ENCODE measurements at places on chromosomes 1 and 21.

GRCh38 chr21:45362077-45362747 is 42.8 kb upstream of the COL18A1 start:
- DNase-seq = no peak

- DNase-seq = no peak
Observed at GRCh38 chr1:7719468-7720094, 51.5 kb upstream of the VAMP3 start.

DNA sequence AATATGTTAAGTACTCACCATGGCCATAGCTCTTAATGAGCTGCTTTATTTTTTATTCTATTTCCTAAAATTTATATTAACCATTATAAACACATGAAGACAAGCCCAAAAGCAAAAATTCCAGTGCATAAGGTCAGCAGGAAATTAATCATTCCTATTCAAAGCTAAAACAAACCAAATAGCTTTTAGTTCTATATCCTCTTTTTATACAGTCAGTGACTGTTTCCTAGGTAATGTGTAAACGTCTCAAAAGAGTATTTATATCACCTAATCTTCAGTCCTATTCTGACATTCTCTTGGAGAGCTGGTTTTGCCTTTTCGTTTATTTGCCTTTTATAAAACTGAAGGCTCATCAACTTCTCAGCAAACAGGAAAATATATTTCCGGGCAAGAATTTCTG is 4.2 kb downstream of the GOLPH3L start:
- no peak for DNase-seq

DNA sequence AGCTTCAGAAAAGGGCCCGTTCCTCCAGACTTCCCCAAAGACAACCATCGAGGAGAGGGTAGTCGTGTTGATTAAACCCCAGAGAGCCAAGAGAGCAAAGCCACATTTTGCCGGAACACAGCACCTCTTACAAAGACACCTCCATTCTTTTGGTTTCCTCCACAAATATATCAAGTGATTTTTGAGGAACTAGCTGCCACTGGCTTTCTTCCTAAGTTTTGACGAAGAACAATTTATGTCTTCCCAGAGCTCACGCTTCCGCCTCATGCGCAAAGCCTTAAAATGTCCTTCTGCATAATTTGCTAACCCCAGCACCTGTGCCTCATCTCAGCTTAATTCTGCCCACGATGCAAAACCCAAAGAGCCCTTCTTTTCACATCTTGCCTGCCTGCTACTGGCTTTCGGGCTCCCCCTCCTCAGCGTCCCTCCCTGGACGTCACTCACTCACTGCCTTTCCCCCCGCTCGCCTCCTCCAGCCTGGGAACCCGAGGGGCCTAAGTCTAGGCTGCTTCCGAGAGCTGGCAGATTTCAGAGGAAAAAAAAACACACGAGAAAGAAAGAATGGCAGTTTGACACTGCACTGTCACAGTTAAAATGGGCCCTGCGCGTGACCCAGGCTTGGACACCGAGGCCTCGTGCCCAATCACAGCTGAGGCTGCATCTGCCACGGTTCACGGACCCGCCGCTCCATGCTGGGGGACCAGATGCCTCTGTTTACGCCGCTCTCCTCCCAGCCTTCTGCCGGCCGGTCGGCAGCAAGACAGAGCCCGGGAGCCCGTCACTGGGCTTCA is 77.6 kb upstream of the IFNAR2 start:
- no peak for DNase-seq

DNA sequence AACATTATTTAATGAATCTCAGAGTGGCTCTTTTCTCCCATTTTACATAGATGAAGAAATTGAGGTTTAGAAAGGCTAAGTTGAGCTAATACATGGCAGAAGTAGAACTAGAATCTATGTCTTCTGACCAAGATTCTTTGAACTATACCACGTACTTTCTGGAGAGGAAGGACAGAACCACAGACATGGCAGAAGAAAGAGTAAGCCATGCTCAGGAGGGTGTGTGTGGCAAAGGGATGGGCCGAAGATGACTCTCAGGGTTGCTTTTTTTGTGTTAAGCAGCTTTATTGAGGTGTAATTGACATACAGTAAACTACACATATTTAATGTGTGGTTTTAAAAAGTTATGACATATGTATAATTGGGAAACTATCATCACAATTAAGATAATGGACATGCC is 69.5 kb downstream of the PEX14 start:
- no peak for DNase-seq

GRCh38 chr1:72051538-72051937 is 230.8 kb downstream of the NEGR1 start:
- DNase-seq = no peak

GRCh38 chr21:22209304-22209700 is 1211.1 kb downstream of the NCAM2 start:
- no peak for DNase-seq

DNA sequence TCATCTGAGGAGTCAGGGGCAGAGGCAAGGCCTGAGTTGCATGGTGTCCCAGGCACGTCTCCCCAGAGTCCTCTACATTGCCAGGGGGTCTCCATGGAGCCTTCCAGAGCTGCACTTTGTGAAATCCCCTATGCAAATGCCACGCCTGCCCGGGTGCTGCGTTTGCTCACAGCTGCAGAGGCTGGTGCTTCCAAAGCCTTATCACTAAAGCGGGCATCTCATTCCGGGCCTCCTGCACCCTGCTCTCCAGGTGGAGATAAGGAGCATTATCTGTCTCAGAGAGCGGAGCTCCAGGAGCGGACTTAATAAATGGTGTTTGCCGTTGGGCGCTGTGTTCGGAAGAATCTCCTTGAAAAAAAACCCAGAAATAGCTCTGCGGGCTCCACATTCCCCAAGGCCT is 25.9 kb upstream of the ACTL8 start:
- no peak for DNase-seq

GRCh38 chr21:33657124-33657820 is 15.0 kb downstream of the ITSN1 start:
- no peak for DNase-seq

- DNase-seq = no peak
Observed at GRCh38 chr21:41875086-41875485, 4.1 kb downstream of the PRDM15 start.

DNA sequence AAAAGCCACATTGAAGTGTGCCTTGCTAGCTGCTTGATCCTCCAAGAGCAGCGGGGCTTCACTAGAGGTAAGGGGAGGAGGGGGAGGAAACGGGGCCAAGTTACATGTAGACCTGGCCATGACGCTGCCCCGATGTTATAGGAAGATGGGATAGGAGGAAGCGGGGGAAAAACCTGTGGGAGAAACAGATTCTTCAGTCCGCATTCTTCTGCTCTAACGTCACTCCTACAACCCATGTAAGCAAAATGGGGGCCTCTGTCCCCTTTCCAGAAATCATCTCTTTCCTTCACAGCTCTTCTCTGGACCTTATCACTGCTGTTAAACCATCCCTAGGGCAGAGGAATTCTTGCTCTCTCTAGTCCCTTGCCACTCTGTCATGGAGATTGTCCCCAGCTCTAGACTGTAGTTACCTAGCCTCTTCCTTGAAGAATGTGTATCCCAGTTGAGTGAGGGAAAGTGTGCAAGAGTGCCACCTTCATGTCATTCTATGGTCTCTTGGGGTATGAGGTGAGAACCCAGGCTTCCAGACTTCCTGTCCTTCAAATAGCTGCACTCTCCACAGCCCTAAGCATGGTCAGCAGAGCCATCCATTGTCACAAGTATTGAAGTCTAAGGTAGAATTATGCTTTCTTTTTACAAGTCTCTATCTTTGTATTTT is 11.4 kb downstream of the PLEKHO1 start:
- DNase-seq = no peak

DNA sequence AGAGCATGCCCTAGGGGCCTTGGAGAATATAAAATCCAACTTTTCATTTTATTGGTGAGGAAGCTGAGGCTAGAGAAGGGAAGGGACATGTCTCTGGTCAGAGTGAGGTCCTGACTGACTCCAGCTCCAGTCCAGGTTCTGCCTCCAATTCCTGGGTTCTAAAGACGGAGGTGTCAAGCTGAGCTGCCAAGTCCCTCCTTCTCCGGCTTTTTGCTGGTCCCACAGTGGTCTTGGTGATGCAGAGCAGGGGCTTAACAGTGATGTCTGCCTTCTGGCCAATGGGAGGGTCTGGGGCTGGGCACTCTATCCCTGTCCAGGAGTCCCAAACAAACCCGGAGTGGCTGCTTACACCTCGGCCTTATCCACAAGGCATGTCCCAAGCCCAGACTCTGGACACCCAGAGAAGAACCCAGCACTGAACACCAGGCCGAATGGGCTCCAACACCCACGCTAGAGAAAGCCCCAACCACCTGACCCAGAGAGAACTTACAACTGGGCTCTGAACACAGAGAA is 104.8 kb downstream of the EBNA1BP2 start:
- DNase-seq = no peak

- DNase-seq = no peak
Observed at GRCh38 chr1:99672530-99673213, 26.8 kb downstream of the PALMD start.

- no peak for DNase-seq
Observed at GRCh38 chr1:180862305-180862704, 50.4 kb upstream of the KIAA1614 start.

- DNase-seq = no peak
Observed at GRCh38 chr1:39391691-39392679, 99.5 kb upstream of the BMP8A start.

- no peak for DNase-seq
Observed at GRCh38 chr1:51463561-51463960, 55.5 kb downstream of the EPS15 start.

DNA sequence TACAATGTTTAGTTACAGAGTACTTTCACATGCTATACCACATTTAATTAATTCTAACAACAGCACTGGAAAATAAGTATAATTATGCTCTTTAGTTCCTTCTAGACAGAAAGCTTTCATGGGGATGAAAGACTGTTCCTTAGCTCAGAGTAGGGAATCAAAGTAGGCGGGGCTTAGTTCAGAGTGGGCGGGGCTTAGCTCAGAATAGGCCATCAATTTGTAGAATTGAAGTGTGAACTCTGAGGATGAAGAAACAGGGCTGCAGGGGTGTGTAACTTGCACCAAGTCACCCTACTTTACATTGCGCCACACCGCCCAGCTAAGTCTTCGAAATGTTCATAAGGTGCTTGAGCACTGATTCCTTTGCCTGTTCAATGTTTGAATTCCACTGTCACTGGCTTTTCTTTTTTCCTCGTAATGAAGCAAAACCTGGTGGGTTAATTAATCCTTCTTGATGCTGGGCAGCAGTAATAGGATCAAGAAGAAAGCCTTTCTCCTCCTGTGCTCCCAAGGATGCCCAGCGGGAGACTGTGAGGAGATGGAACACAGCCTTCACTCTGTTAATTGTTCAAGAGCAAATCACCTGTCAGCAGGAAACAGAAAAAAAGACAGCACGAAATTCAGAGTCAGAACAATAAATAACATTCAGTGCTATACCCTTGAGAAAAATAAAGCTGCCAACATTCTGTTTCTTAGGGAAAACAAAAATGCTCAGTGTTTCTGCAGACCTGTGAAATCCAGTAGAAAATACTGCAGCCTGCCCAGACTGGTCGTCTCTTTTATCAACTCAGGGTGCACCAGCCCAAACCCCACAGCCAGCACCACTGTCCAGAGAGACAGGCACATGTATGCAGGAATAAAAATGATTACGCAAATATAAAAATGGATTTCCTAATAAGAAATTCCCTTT is 66.5 kb upstream of the CAMK1G start:
- DNase-seq = no peak

DNA sequence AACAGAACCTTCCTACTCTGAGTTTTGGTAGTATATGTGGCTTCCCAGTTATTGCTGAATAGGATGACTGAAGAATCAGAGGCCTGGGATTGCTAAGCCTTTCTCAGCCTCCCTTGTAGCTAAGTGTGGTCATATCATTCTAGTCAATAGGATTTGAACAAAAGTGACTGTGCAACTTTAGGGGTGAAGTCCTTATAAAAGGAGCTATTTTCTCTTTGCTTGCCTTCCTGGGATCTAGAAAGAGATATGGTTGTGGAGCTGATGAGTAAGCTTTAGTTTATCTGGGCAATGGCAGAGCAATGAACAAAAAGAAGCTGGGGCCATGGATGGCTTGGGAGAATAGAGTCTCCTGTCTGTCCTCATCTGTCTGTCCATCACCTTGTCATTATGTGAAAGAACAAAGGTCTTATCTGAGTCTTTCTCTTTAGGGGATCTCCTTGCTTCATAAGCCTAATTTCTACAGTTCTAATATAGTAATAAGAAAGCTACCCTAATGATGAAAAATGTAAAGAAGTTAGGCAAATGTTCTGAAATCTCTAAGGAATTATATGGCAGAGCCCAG is 91.5 kb downstream of the TENT5C start:
- DNase-seq = no peak

GRCh38 chr21:17779496-17779895 is 39.7 kb downstream of the C21orf91 start:
- no peak for DNase-seq

Measured in left colon (tissue), 2 donors.